ENCODE measurements at places on chromosomes 6 and 20.

DNA sequence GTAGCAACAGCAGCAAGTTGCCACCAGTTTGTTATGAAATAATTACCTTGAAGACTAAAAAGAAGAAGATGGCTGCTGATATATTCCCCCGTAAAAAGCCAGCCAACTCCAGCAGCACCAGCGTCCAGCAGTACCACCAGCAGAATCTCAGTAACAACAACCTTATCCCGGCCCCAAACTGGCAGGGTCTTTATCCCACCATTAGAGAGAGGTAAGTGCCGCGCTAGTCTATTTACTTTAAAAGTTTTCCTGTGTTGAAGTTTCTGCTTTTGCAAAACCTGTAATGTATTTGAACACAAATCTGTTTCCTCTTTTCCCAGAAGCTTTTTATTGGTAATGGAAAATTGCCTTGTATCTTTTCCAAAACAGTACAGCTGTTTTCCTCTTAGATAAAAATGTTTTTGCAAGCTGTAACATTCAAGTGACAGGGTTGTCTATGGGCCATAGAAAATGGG is 725 bp downstream of the BTBD3 start:
- DNase-seq = no peak

DNA sequence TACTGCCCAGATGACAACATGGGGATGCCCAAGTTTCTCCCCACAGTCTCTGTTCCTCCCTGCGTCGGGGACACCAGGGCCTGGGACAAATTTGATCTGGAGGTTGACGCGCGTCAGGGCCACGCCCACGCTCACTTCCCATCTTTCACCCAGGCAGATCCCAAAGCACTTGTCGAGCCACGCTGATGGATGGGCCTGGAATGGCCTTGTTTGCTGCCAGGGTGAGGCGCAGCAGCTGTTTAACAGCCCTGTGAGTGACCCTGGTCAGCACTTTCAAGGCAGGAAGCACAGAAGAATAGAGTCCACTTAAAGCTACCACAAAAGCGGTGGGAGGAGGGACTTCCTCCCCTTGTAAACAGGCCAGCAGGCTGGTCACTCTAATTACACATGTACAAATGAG is 324.7 kb upstream of the JARID2 start:
- no peak for DNase-seq

DNA sequence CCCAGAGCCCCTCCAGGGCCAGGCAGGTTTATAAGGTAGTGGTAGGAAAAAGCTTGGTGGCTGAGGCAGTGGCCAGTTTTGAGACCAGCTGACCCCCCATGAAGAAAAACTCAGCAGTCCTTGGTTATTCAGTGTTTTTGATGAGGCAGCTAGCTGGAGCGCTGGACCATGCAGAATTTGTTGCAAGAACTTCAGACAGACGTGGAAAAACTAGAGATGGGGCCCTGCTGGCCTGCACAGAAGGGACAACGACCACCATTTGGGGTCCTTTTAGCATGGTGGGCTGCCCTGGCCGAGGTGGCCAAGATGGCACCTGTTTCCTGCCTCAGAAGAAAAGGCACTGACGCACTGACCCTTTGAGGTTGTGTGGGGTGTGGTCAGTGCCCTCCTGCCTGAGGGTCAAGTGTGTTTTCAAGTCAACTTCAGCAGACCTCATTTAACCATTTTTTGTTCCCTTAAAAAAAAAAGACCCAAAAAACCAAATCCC is 2.7 kb downstream of the RPS21 start:
- DNase-seq = no peak

DNA sequence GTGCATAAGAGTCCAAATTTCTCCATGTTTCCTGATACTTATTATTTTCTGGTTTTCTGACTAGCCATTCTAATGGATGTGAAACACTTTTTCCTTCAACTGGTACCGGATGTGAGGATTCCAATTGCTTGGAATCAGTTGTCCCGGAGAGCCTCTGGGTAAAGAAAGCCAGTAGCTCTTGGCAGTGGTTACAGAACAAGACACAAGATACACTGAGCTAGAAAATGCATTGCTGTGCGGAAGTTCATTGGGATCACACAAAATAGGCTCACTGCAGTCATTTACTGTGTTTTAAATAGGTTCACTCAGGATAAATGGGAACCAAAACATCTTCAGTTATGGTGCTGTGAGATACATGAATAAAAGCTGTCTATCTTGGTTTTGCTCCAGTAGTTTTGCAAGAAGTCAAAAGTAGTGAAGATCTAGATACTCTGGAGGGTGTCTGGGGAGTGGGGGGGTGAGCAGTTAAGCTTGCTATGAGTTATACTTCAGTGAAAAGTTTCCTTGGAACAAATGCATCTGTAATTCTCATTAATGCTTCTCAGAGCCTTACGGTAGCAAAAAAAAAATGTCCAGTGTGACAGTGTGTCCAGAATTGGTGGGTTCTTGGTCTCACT is 54.4 kb upstream of the RNF182 start:
- DNase-seq = no peak

DNA sequence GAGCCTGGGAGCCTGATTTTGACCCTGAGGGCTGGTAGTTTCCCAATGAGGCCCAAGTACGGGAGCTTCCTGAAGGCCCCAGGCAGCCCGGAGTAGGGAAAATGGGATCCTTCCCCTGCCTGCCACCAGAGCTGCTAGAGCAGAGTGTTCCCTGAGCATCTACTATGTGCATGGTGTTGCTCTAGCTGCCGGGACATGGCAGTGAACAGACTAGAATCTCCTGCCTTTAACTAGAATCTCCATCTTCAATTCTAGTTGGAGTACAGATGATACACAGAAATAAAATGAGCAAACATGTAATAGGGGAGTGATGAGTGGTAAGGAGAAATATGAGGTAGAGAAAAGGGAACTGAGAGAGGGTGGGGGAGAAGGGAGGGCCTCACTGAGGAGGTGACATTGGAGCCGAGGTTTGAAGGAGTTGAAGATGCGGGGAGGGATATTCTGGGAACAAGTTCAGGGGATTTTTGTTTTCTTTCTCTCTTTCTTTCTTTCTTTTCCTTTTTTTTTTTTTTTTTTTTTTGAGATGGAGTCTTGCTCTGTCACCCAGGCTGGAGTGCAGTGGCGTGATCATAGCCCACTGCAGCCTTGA is 18.5 kb downstream of the VSTM2L start:
- no peak for DNase-seq

- DNase-seq = no peak
Observed at GRCh38 chr6:166772518-166772917, 145.5 kb upstream of the RPS6KA2 start.

GRCh38 chr6:143146186-143146851 is 85.6 kb downstream of the AIG1 start:
- DNase-seq = no peak

- no peak for DNase-seq
Observed at GRCh38 chr6:45741437-45742171, 274.1 kb downstream of the CLIC5 start.
